ENCODE measurements at places on chromosomes 6 and 20. TPM values are rescaled to one million over a fixed set of nuclear protein-coding genes. Genes with fewer than 3 reads are reported as not detected.

DNA sequence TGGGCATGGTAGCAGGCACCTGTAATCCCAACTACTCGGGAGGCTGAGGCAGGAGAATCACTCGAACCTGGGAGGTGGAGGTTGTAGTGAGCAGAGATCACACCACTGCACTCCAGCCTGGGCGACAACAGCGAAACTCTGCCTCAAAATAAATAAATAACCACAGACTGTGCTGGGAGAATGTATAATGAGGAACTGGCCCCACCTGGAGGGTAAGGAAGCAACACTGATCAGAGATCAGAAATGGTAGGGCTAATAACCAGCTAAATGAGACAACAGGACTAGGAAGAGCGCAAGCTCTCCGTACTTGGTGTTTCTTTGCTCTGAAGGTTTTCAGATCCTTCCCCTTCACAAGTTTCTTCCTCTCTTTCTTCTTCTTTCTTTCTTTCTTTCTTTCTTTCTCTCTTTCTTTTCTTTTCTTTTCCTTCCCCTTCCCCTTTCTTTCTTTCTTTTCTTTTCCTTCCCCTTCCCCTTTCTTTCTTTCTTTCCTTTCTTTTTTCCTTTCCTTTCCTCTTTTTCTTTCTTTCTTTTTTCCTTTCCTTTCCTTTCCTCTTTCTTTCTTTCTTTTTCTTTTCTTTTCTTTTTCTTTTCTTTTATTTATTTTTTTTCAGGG lies 14.6 kb downstream of the CCM2L start:
- no peak for DNase-seq

- no peak for DNase-seq
Observed at GRCh38 chr20:35344354-35344837, 52.2 kb upstream of the FAM83C start.

- DNase-seq: no peak
Observed at GRCh38 chr6:67854098-67854497, 781.0 kb upstream of the ADGRB3 start.

DNA sequence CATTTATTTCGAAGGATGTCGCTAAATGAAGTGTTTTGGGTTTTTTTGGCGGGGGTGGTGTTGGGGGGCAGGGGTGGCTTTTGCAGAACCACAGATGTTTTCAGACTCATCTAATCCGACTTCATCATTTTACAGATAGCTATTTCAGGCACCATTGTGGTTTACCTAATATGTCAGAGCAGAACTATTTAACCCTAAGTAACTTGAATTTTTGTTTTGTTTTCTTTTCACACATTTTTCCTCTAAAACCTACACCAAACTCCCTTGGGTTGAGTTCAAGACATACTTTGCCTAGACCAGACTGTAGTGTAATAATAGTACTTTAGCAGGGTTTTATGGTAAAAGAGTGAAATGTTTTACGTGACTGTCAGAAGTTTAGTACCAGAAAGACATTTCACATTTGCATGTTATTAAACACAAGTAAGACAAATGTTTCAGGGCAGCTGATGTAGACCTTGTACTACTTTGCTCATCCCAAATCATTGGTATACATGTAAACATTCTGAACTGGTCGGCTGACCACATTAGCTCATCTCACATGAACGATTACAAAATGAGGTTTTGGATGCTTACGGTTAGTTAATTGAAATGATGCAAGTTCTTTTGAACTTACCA lies 37.7 kb downstream of the MAP3K4 start:
- DNase-seq: no peak

DNA sequence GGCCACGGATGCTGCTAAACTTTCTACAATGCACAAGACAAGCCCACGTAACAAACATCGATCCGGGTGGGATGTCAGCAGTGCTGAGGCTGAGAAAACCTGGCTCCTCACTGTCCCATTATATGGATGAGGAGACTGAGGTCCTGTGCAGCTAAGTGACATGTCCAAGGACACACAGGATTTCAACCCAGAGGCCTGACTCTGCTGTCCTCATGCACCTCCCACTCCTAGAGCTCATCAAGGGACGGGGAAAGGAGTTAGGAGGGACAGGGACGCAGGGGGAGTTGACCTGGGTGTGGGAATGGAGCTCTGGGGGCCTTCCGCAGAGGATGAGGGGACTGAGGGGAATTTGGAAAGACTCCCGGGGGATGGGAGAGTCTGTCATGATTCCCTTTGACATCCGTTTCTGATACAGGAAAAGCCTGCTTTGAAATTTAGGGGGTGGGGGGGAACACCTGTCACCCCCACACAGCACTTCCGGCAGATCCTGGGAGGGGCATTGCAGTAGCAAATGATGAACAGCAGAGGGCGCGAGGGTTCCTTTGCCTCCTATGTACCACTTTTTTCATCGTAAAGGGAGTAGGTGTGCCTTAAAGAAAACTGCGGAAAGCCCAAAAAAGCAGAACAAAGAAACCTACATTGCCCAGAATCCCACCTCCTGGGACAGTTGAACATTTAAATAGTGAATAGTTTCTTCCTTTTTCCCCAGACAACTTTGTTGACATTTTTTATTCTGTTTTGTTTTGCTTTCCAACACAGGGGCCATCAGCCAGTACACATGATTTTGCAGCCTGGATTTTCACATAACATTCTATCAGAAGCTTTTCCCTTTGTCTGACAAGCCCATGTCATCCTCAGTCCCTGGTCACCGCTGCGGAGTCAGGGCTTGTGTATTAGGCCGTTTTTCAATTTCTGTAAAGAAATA lies 48.6 kb downstream of the SLC2A10 start:
- peak; percentile 84 for DNase-seq

GRCh38 chr6:142850679-142851423 lies 94.1 kb downstream of the HIVEP2 start:
- no peak for DNase-seq

DNA sequence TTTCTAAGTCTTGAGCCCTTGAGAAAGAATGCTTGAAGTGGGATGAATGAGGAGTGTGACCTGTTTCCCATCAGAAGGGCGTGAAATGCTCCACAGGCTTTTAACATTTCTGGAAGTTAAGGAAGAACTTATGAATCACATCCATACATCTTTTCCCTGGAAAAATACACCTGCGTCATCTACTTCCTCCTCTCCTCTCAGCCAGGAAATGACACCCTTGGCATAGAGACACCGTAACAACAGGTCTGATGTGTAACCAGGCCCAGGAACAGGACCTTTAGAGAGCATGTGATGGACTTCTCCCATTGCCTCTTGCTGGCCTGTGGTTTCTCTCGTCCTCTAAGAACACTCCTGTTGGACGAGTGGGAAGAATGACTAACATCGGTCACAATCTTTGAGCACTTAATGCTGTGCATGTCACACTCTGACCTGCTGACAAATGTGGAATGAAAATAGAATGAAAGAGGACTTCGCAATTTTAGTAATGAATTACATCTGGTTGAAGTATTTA lies 28.5 kb upstream of the CITED2 start:
- DNase-seq: no peak

DNA sequence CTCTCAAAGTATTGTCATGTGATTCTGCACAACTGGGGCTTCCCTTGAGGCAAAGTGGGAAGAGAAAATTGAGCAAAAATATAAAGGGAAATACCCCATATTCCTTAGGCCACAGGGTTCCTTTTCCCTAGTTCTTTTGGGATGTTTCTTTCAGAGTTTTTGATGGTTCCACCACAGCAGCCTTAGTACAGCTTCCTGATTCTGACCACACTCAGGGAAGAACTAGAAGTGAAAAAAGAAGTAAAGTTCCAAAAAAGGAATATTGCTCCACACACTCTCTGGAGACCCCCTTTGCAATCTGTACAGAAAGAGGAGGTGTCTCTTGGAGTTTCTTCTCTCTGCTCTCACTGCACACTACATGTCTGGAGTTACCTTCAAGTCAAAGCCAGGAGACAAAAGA lies 27.9 kb upstream of the HLA-DQA2 start:
- no peak for DNase-seq

DNA sequence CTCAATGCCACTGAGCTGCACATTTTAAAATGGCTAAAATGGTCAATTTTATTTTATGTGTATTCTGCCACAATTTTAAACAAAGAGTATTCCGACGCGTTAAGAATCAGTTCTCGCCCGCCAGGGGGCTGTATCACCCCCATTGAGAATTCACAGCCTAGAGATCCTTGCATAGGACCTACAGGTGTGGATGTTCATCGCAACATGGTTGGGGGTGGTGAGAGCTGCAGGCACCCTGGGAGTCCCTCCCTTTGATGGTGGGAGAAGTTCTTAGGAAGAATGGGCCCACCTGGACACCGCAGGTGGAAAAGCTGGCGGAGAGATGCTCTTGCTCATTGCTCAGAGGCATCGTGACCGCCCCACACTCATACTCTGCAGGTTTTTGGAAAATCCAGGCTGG lies 63.5 kb downstream of the SLC2A10 start:
- DNase-seq: no peak

DNA sequence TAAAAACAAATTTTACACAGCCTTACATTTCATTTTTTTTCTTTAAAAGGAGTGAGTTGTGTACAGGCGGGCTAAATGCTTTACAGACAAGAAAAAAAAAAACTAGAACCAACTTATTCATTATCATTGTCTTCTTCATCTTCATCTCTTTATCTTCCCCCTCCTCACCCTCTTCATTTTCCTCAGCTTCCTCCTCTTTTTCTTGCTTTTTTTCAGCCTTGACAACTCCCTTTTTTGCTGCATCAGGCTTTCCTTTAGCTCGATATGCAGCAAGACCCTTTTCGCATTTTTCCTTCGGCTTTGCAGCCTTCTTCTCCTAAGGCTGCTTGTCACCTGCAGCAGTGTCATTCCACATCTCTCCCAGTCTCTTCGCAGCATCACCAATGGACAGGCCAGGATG lies 86.9 kb upstream of the GCM1 start:
- DNase-seq: no peak

- no peak for DNase-seq
Observed at GRCh38 chr6:16932920-16933319, 168.9 kb upstream of the STMND1 start.

DNA sequence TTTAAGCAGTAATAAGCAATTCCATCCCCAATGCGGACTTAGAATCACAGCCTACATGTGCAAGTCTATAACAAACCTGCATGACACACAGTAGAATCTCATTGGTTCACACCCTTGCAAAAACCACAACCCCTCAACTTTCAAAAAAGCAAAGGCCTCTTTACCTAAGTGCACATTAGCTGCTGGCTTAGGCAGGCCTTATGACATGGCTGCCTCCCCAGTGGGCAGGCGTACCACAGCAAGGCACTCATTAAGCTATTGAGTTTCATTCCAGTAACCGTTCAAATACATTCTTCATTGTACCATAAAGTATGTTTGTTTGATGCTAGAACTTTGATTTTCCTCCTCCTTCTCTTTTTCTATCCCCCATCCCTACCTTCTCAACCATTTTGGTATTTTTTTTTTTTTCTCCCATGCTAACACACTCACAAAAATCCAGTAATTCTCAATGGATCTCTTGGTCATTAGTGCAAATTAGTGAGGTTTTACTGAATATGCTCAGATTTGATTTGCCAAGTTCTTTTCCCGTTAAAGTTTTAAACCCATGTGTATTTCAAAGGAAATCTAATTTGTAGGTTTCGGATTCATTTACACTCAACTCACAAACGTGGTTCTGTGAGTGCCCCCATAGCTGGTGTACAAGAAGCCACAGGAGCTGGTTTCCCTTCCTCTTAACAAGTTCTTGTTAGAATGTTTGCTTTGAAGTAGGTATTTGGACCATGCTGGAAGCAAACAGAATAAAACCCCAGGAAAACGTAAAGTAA lies 460.4 kb upstream of the RUNX2 start:
- DNase-seq: no peak

- DNase-seq: no peak
Observed at GRCh38 chr6:120083186-120083585, 733.6 kb upstream of the MAN1A1 start.

GRCh38 chr6:135269481-135269891 lies 88.4 kb downstream of the MYB start:
- DNase-seq: no peak

GRCh38 chr6:161139766-161140553 lies 133.9 kb downstream of the AGPAT4 start:
- DNase-seq: no peak

DNA sequence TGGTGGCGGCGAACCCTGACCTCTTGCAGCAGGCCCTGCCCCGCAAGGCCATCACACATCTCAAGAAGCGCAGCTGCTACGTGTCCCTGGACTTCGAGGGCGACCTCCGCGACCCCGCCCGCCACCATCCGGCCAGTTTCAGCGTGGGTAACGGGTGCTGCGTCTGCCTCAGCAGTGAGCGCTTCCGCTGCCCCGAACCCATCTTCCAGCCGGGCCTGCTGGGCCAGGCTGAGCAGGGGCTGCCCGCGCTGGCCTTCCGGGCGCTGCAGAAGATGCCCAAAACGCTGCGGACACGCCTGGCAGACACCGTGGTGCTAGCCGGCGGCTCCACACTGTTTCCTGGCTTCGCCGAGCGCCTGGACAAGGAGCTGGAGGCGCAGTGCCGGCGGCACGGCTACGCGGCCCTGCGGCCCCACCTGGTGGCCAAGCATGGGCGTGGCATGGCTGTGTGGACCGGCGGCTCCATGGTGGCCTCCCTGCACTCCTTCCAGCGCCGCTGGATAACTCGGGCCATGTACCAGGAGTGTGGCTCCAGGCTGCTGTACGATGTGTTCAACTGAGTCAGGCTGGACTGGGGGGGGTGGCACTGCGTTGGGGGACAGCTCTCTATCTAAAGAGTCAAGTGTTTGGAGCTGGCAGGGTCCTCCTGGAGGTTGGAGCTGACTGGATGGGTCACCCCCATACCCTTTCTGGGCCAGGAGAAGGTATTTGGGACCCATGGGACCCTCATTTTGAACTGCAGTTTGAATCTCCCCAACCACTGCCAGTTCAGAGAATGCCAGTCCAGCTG lies 1.1 kb downstream of the ACTL10 start:
- peak; percentile 67 for DNase-seq

- DNase-seq: no peak
Observed at GRCh38 chr6:165557674-165558073, 105.4 kb downstream of the PDE10A start.

DNA sequence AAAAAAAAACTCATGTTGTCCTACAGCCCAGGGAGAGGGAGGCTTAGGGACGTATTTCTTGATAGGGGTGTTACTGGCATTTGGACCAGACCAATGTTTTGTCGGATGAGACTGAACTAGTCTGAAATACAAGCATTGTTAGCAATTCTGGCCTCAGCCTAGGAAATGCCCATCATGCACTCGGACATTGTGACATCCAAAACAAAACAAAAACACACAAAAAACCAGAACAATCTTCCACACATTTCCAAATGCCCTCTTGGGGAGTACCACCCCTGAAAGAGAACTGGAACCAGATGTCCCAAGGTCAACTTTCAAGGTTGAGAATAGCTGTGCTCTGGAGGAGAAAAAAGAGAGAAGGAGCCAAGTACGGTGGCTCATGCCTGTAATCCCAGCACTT lies 299.1 kb upstream of the JARID2 start:
- no peak for DNase-seq

The DDX43 gene
- total RNA-seq: 0.54 TPM

The OR12D3 gene
- total RNA-seq: not detected

The SLC17A2 gene
- total RNA-seq: not detected

The PKIB gene
- not detected for total RNA-seq

The PBOV1 gene
- not detected for total RNA-seq

The CNBD2 gene
- total RNA-seq: 8.3 TPM

The IL17F gene
- not detected for total RNA-seq

The CABLES2 gene
- 3.2 TPM for total RNA-seq

The CLPSL1 gene
- total RNA-seq: not detected

The TSHZ2 gene
- under 0.01 TPM for total RNA-seq
